ENCODE measurements at places on chromosomes 3 and 15.

- no peak for DNase-seq
Measured at GRCh38 chr3:13051066-13051465, 22.2 kb downstream of the IQSEC1 start.

- DNase-seq, result peak; percentile 14
Measured at GRCh38 chr15:93028632-93029213, 60.3 kb downstream of the RGMA start.

DNA sequence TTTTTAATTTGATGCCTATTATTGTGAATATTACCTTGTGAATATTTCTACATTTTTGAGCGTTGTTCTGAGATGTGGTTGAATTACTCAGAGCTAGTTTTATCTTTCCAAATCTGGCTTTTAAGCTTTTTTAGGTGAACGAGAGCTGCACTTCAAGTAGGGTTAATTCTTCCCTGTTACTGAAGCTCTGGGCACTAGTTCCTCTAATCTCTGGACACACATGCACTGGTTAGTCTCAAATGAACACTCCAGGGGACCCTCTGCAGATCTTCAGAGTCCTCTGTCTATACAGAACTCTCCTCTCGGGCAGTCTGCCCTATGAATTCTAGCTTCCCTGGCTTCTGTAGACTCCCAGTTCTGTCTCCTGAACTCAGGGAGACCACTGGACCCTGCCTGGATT is 237.5 kb upstream of the TBC1D5 start:
- no peak for DNase-seq

DNA sequence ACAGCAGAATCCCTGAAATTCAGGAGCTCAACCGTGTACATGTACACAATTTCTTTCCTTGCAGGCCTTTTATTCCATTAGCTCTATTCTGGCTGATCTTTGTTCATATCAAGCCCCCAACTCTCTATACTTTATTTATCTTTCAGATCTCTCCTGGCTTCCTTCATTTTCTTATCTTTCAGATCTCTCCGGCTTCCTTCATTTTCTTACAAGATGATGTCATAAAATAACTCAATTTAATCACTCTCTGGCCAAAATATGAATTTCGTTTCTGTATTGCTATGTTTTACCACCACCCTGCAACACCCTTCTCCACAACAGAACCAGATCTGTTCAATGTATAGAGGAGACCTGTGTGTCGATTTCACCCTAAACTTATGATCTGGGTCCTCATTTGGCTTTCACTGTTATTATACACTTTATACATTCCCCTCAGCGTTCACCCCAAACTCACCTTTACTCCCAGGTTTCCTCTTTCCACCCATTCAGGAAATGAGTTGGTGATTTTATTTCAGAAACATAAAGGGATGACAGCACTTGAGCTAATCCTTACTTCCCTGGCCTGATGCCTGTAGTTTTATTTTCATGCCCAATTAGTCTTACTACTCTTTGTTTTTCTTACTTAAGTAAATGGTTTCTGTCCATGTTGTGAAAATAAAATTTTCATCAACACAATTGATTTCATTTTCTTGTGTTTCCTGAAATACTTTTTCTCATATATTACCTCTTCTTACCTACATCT is 195.5 kb downstream of the BCHE start:
- DNase-seq, result no peak

DNA sequence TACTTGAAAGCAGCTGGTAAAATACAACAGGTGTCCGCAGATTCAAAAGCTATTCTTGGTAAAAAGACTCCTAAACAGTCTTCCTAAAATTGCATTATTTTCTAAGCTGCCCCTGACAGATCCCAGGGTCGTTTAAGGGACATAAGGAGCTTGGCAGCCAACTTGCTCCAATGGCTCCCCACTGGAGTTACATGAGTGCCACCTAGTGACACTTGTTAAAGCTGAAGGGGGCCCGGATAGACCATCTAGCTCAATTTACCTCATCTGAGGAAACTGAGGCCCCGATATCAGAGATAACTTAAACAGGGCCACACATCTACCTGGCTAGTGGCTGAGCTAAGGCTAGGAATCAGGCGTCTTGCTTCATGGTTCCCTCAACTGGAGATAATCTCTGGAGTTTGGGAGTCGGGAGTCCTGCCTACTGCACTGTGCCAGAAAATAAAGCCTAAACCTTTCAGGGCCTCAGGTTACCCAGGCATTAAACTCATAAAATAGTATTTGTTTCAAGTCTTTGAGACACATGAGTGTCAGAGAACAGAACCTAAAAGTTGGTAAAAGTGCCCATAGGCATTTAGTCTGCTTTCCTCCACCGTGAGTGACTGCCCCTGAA is 6.5 kb upstream of the TBC1D23 start:
- peak; percentile 50 for DNase-seq

GRCh38 chr3:6448011-6448410 is 412.9 kb upstream of the GRM7 start:
- no peak for DNase-seq

- DNase-seq, result no peak
Measured at GRCh38 chr15:76187163-76187562, 124.1 kb downstream of the ETFA start.

GRCh38 chr3:62873761-62874710 is 1.2 kb downstream of the CADPS start:
- no peak for DNase-seq

GRCh38 chr3:100120012-100120411 is 5.7 kb upstream of the FILIP1L start:
- DNase-seq, result no peak

DNA sequence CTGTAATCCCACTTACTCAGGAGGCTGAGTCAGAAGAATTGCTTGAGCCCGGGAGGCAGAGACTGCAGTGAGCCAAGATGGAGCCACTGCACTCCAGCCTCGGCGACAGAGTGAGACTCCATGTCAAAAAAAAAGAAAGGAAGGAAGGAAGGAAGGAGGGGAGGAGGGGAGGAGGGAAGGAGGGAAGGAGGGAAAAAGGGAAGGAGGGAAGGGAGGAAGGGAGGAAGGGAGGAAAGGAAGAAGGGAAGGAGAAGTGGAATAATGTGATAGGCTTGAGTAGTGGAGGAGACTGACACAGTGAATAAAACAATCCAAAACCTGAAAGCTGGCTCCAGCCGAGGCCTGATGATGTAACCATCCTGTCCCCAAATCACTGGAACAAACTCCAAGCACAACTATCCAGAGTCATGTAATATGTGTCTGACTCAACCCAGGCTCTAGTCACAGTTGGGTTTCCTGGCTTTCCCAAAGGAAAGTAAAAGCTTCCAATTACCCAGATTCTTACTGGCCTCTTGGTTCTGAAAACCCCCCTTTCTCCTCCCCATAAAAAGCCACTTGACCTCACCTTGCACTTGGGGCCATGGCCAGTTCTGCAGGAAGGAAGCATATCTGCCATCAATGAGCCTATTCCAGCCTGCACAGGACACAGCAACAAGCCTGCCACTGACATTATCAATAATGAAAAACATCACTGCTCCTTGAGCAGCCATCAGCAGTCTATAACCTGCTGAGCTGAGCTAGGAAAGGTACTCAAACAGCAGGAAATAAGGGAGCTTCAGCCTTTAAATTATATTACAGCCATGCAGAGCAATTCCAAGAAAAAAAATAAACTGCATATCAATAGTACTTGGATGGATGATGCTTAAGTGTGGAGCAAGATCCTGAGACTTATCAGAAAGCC is 48.3 kb downstream of the MB21D2 start:
- DNase-seq, result no peak

- DNase-seq, result no peak
Measured at GRCh38 chr3:50164984-50165909, 10.1 kb downstream of the SEMA3F start.

DNA sequence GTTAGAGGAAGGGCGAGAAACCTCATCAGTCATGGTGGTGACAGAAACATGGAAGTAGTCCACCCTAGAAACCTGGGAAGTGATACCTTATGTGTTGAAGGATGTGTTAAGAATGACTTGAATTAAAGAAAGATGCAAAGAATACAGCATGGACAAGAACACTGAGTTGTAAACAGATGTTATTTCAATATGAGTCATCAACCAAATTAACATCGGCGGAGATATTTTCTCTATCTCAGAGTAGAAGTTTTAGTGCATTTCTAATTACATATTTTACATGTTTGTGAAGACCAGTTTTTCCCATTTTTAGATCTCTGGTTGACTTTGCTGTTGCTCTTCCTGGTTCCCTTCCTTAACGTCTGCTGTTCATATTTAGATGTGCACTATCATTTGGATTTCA is 268.8 kb upstream of the TBL1XR1 start:
- no peak for DNase-seq

- DNase-seq, result no peak
Measured at GRCh38 chr15:77980098-77980497, 97.4 kb downstream of the TBC1D2B start.

DNA sequence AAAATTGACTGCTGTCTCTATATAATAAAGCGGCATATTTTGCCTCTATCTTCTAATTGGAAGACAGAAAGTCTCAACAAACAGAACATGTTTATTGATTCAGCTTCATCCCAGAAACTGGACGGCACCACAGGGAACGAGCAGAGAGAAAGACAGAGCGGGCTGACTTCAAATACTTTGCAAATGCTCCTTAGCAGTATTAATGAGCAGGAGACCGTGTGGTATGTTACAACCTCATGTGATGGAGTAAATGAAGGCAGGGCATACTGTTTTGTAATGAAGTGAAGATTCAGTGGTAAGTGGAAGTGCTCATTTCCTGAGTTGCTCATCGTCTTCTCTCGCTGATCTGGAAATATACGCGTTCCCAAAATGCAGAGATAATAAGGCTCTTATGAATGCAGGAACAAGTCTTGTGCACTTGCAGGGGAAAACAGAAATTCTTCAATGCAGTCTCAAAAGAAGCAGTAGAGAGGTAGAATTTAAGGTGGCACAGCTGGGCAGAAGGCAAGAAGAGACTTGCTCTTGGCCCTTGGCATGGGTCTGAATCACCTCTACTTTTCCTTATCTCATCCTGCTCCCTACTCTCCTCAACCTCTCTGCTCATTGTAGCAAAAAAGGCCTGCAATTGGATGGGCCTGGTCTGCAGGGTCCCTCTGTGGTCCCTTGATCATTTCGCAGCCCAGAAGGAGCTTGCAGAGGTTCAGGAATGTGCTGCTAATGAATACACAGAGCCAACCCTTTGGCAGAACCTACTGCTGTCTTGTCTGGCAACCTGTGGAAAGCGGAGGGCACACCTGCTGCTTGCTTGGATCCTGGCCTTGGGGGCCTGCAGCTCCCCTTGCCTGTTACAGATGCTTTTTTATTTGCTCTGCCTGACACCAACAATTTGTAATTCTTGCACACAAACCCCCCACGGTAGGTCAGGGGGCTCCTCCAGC is 604.9 kb upstream of the CFAP20DC start:
- DNase-seq, result no peak

- DNase-seq, result peak; percentile 61
Measured at GRCh38 chr15:77821188-77821958, 188.7 kb upstream of the LINGO1 start.

GRCh38 chr3:120420360-120420759 is 30.4 kb downstream of the FSTL1 start:
- no peak for DNase-seq

DNA sequence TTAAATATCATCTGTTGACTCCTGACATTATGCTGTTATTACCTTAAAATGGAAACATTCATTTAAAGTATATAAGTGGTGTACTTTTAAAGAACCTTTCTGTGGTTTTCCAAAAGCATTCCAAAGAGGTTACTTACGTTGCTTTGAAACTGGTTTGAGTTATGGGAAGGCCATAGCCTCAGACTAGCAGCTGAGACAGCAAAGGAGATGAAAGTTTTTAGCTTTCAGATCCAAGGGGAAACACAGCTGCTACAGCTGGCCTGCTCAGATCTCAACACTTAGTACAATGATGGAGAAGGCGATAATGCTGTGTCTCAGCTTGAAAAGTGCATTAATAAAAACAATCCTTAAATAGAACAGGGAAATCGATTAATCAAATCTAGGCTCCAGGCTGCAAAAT is 921.1 kb downstream of the ROBO1 start:
- DNase-seq, result no peak

GRCh38 chr15:49815950-49816349 is 195.1 kb downstream of the DTWD1 start:
- DNase-seq, result peak; percentile 27

DNA sequence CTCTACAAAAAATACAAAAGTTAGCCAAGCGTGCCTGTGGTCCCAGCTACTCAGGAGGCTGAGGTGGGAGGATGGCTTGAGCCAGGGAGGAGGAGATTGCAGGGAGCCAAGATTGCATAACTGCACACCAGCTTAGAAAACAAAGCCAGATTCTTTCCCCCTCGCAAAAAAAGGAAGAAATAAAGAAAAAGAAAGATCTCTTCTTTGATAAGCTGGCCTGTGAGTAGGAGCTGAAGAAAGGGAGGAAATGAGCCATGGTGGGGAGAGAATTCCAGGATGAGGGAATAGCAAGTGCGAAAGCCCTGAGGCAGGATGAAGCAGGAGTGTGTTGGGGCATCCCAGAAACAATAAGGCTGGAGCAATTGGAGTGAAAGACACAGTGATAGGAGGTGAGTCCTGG is 24.5 kb upstream of the TOP2B start:
- DNase-seq, result no peak

DNA sequence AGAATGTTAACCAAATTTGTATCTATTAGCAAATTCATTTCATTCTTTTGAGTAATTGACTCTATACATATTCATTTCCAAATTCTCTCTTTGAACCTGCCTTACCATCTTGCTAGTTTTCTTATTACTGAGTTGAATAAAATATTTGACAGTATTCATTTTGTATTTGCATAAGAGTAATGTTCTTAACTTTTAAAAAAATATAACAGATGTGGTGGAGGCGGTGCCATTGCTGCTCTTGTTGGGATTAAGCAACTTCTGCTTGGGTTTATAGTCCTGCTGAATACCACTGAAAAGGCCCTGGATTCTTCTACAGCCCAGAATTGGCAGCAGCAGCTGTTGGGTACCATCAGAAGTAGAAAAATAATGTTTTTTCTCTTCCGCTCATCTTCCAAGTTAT is 148.9 kb upstream of the PEX5L start:
- DNase-seq, result no peak

DNA sequence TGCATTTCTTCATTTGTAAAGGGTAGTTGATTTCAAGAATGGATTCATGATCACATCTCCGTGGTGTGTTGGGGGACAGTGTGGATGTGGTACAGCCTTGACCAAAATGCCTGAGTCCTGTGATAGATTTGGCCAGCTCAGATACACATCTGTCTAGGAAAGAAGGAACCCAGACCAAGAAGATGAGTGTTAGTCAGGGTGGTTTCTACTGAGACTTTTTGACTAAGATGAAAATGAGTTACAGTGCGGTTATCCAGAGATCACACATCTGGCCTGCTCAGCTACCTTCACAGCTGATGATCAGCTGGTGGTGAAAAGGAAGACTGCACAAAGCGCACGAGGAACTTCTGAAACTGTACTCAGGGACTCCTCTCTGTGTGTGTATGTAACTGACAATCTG is 68.0 kb downstream of the FNDC3B start:
- DNase-seq, result no peak

- no peak for DNase-seq
Measured at GRCh38 chr3:161203485-161204098, 17.5 kb upstream of the NMD3 start.

GRCh38 chr3:80213086-80213485 is 445.3 kb upstream of the ROBO1 start:
- no peak for DNase-seq
